ENCODE measurements at places on chromosomes 1 and 21.

DNA sequence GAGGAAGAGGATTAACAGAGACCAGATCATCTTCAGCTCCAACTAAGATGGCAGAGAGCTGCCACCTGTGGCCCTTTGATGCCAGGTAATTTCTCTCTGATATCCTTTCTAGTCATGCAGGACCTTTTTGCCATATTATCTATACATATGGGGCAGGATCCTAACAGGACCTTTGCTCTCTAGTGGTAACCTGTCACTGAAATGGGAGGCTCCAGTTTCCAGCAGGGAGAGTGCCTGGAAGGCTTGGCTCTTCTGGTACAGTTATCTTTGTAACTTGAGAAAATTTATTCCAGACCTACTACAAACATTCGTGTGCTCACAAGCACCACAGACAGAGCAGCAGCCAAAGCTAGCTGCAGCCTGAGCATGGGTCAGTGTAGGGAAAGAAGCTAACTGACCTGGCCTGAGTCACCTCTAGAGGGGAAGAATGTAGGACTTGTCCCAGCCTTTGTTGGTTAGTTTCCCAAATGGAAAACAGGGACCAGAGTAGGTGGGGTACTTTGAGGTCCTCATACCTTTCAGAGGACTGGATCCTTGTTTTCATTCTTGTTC lies 86.5 kb upstream of the MACF1 start:
- no peak for DNase-seq

GRCh38 chr1:58924821-58925220 lies 141.0 kb upstream of the JUN start:
- no peak for DNase-seq

GRCh38 chr1:163013826-163014600 lies 55.1 kb upstream of the RGS4 start:
- DNase-seq = no peak

- DNase-seq = no peak
These were observed 1288.3 kb upstream of the B3GALT2 start for GRCh38 chr1:194474701-194475100.

DNA sequence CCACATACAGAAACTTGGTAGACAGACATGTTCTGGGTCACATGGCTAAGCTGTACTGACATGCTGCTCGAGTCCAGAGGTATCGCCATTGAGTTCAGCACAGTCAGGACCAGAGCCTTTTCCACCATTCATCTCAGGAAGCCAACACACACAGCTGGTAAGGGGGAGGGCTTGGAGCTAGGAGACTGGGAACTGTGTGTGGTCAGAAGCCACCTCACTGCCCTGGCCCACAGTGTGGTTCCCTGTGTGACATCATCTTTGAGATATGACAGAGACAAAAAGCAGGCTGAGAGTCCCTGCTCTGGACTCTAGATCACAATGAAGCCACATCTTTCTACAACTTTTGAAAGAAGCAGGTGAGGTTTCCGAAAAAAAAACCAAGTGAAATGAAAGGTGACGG lies 107.2 kb downstream of the SIM2 start:
- no peak for DNase-seq

DNA sequence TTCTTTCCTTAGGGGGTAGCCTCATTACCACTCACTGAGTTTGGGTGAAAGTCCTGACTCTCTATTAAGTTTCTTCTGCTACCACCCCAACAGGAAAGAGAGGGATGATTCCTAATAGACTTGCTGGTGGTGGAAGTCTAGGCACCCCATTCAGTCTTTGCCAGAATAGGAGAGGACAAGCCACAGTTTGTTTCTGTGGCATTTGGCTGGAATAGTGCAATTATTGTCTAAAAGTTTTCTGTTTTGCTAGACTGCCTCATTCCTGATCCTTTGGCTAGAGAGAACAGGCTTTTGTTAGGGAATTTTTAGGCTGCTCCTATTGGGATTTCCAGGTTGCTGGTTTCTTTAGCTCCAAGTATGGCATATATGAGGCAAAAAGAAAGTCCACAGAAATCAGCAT lies 9.9 kb upstream of the HJV start:
- DNase-seq = no peak

DNA sequence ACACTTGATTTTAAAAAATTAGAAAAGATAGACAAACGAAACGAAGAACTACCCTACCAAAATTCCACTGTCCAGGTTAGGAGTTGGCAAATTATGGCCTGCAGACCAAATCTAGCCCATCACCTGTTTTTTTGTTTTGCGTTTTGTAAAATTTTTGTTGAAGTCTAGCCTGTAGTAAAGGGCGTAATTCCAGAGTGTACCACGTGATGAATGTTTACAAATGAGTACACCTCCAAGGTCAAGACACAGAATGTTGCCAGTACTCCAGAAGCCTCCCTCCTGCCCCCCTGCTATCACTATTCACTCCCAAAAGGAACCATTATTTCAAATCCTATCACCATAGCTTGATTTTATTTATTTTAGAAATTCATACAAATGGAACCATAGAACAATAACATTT lies 17.1 kb upstream of the PODN start:
- no peak for DNase-seq

DNA sequence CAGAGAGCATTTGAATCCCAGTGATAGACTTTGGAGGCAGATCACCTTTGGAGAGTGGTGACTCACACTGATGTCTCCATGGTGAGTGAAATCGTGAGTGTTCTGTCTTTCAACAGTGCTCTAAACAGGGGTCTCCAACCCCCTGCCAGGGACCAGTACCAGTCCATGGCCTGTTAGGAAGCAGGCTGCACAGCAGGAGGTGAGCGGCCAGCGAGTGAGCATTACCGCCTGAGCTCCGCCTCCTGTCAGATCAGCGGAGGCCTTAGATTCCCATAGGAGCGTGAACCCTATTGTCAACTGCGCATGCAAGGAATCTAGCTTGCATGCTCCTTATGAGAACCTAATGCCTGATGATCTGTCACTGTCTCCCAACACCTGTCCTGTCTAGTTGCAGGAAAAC lies 61.8 kb upstream of the B3GALNT2 start:
- DNase-seq = no peak

- no peak for DNase-seq
These were observed 93.4 kb downstream of the DNM3 start for GRCh38 chr1:171934664-171935063.

DNA sequence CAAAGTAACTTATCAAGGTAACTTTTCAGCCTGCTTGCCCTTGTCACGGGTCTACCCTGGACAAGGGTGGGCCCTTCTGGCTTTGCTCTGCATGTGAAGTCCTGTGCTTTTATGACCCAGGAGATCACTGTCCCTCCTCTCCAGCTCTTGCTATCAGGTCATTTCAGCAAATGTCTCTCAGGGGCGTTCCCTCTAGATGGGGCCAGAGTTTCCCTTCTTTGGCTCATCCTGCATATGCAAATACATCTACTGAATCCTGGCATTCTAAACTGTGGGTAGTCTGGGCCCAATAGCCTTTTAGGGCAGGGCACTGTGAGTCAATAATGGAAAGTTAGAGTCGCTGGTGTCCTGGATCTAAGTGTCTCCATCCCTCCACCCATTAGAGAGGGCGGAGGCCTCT lies 366.9 kb upstream of the USP24 start:
- no peak for DNase-seq

DNA sequence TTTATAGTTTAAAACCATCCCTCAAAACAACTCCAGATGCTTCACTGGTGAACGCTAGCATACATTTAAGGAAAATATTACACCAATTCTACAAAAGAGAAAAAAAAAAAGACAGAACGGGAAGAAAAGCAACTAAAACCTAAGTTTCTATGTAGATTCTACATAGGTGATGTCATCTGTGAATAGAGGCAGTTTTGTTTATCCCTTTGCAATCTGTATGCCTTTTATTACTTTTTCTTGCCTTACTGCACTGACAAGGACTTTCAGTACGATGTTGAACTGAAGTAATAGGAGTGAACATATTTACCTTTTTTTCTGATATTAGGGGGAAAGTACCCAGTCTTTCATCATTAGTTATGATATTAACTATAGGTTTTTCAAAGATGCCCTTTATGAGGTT lies 101.7 kb upstream of the HAO2 start:
- DNase-seq = no peak

DNA sequence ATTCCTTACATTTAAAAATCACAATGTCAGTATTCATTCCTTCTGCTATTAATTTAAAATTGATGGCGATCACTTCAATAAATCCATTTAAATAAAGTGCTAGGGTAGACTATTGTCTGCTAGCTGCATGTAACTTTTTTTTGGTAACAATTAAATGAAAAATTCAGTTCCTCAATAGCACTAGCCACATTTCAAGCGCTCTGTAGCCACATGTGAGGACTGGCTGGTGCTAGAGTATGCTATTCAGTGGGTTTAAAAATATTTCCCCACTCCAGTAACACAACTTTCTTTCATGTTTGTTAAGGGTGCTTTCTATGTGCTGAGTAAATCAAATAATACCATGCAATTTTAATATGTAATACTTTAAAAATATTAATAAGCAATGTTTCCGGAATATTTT lies 108.2 kb downstream of the LTN1 start:
- DNase-seq = no peak

- no peak for DNase-seq
These were observed 377.7 kb downstream of the PCP4 start for GRCh38 chr21:40244981-40245380.

GRCh38 chr1:20376880-20377494 lies 86.3 kb downstream of the VWA5B1 start:
- peak; percentile 44 for DNase-seq

DNA sequence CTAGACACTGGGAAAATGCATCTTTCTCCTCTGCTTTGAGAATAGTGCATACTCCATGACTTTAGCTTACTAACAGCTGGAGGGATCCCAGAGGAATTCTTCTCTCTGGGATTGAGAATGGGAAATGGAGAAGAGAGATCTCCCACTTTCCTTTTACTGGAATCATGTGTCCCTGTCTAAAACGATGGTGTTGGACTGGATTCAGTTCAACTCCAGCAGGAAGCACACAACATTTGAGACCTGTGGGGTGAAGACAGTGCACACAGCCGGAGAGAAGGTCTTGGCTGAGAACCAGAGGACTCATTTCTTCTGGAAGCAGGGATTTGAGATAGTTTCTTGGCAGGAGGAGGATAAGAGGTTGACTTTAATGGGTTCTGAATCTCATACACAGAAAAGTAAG lies 58.7 kb downstream of the TRABD2B start:
- peak; percentile 77 for DNase-seq

GRCh38 chr1:159142391-159142663 lies 29.1 kb upstream of the CADM3 start:
- no peak for DNase-seq

GRCh38 chr1:151638812-151639211 lies 27.0 kb downstream of the SNX27 start:
- DNase-seq = no peak

GRCh38 chr1:33875862-33876261 lies 12.0 kb downstream of the HMGB4 start:
- no peak for DNase-seq

- DNase-seq = peak; percentile 65
These were observed 54.1 kb upstream of the SAMD11 start for GRCh38 chr1:869499-870244.

DNA sequence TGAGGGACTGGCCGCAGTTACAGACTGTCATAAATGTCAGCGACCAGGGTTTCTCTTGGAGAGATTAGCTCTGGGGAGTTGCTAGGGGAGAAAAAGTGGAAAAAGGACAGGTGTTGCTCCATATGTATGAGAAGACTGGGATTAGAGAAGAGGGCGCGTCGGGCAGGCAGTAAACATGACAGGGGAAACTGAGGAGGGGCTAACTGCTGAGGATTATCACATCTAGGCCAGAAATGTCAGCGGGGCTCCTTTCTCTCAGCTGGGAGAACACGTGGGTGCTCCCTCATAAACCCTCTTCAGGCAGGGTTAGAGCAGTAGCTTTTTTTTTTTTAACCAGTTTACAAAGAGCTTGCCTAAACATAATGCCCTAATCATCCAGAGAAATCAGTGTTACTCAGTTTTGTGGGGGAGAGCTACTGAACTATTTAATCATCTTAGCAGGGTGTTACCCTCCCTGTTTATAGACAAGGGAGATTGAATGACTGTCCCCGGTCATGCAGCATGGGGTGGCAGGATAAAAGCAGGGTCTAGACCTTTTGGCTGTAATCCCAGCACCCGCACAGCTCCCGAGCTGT lies 35.2 kb downstream of the ELAPOR1 start:
- DNase-seq = no peak

GRCh38 chr21:39208624-39209333 lies 25.5 kb upstream of the PSMG1 start:
- DNase-seq = no peak

DNA sequence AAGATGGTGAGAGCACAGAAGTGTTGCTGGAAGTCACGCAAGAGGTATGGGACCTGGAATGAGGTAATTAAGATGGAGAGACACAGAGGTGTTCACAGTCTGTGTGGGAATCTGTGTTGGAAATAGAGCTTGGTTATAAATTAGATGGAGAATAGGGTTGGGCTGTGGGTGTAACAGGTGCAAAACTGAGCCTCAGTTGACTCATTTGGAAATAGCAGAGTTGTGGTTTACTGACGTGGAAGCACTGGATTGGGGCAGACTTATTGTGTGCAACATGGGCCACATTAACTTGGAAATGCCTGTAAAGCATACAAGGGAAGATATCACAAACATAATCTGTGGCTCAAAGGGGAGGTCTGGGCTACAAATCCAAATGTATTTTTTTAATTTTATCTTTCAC lies 13.0 kb downstream of the CAMSAP2 start:
- no peak for DNase-seq

DNA sequence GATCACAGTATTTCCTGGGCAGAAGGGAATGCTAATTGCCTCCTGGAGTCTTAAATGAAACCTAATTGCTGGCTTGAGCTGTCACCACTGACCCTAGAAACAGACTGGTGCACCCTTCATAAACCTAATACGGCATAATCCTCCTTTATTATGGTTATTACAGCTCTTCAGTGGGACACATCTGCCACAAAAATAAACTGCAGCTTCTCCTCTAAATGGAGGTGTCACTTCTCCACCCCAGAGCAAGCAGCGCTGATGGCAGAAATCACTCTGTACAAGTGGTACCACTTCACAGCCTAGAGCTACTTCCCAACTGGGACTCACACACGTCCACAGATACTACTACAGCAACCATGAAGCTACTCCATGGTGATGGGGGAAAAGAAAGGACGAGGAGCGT lies 11.1 kb downstream of the PTPN14 start:
- no peak for DNase-seq

DNA sequence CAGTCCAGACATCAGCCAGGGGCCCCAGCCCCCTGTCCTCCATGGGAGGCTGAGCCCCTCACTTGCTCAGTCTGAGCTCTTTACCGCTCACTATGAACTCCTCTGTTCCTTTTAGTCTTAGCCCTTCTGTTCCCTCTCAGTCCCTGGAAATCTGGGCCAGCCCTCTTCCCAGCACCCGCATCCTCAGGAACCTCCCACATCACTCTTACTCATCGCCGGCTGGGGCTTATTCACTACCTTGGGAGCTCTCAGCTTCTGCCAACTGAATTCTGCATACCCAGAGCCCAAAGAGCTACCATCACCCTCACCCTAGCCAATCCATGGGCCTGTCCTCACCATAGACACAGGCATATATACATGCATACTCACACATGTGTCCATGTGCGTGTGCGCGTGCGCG lies 11.5 kb downstream of the KNCN start:
- peak; percentile 85 for DNase-seq

Measured in MG63 (cell line).